Lung (tissue), 17 donors: ENCODE measurements at places on chromosomes 12 and 14. TPM values are rescaled to one million over a fixed set of nuclear protein-coding genes. Genes with fewer than 3 reads are reported as not detected.

DNA sequence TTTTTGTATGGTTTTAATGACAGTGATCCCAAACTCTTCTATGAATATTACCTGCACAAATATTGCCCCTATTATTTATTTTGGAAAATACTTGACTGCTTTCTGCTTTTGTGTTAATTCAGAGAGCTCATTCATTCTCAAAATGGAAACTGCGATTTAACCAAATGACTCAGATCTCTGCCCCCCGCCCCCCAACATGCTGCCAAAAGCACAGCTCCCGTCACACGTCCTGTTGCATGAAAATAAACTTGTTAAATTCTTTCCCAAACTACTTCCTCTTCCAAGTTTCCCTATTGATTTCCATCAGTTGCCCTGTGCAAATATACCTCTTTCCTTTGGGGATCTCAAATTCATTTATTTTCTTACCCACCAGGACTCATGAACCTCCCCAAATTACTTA lies 18.0 kb upstream of the NRDE2 start:
- no peak for DNase-seq

- DNase-seq: no peak
These were observed 2.1 kb upstream of the UBC start for GRCh38 chr12:124916374-124917134.

GRCh38 chr12:124018539-124018938 lies 45.5 kb downstream of the ZNF664 start:
- DNase-seq: no peak

DNA sequence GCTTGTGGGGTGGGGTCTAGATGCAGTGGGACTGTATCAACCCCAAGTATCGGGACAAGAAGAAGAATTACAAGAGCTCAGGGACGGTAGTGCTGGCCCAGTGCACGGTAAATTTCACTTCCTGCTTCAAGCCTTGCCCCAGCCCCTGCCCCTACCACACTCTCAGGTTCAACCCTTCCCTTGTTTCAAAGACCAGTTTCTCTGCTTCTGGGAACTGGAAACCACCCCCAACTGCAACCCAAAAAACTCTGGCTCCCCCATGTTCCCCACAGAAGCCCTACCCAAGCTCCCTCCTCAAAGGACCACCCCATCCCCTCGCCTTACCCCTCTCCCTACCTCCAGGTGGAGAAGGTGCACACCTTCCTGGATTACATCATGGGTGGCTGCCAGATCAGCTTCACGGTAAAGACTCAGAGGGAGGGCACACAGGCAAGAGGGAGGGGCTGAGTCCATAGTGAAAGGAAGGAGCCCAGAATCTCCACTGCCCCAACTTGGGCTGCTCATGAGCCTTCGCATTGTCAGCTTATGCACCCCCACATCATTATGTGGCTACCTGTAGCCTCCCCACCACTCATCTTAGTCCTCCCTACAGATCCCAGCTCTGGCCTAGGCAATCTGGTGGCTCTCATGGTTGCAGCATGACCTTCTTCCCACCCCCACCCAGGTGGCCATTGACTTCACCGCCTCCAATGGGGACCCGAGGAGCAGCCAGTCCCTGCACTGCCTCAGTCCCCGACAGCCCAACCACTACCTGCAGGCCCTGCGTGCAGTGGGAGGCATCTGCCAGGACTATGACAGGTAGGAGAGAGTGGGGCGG lies 4.3 kb downstream of the CPNE6 start:
- DNase-seq: no peak

DNA sequence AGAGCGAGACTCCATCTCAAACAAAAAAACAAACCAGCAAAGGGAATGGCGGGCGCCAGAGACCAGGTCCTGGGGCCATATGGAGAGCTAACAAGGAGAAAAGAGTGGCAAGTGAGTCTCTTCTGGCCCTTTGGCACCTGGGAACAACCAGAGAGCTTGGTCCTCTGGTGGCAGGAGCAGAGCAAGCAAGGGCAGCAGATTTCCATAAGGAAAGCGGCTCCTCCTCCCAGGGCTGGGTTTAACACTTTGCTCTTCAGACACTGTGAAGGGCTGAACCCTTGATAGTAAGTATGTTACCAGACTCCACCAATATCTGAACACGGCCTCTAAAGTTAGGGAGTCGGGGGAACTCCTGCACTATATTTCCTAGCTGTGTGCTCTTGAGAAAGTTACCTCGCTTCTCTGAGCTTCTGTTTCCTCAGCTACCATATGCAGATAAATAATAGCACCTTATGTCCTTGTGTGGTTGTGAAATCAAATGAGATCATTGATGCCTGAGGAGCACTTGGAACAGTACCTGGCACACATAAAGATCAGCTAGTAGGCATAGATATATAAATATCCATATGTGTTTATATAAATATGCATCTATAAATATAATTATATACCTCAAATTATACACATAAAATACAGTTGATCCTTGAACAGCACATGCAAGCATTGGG lies 33.4 kb upstream of the PLEKHG6 start:
- no peak for DNase-seq

The GRIP1 gene
- 3.6 TPM for total RNA-seq

- no peak for DNase-seq
These were observed 828.3 kb downstream of the VRK1 start for GRCh38 chr14:97625477-97625876.

The TAS2R50 gene
- total RNA-seq: 1.8 TPM

GRCh38 chr14:30283822-30284446 lies 275.0 kb upstream of the G2E3 start:
- no peak for DNase-seq

DNA sequence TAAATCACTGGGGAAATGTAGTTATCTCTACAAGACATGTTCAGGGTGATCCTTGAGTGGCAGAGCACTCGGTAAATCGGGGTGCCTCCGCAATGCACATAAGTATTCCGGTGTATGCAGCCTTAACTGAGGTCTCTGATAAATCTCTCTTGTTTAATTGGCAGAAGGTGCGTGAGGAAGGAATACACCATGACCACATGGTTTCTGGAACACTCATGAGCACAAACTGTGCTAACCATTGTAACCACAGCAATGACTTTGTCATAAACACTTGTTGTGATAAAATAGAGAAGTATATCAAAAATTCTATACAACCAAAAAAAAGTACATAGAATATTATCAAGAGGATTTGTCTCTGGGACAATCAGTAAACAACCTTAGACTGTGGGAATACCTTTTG lies 146.8 kb upstream of the DIO2 start:
- no peak for DNase-seq

DNA sequence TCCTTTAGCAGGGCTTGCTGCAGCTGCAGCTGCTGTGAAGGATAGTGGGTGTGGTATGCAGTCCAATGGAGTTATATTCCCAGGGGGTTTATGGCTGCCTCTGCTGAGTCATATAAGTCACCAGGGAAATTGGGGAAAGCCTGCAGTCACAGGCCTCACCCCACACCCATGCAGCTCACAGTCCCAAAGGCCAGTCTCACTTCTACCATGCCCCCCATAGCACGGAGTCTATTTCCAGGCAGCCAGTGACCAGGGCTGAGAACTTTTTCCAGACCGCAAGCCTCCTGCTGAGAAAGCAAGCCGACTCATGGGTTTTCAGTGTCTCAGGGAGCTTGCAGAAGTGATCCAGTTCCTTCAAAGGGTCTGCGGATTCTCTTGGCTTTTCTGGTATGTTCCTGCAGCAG lies 322.4 kb upstream of the CLEC14A start:
- no peak for DNase-seq

- DNase-seq: no peak
These were observed 24.1 kb downstream of the TMEM260 start for GRCh38 chr14:56603648-56604047.

DNA sequence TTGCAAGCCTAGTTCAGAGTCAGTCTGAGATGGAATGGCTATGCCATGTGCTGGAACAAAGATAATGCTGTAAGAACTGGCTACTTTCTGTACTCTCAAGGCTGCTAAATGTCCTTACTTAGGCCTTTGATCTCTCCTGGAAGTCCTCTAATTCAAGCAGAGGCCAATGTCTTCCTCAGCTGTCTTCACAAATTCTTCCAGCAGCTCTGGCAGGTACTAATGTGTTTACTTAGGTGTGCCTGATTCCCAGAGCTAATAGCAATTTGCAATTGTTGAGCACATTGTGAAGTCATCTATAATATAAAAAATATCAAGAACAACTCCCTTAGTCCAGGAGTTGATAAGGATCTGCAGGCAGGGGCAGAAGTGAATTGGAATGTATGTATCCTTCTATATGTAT lies 3.8 kb upstream of the MYF5 start:
- no peak for DNase-seq

DNA sequence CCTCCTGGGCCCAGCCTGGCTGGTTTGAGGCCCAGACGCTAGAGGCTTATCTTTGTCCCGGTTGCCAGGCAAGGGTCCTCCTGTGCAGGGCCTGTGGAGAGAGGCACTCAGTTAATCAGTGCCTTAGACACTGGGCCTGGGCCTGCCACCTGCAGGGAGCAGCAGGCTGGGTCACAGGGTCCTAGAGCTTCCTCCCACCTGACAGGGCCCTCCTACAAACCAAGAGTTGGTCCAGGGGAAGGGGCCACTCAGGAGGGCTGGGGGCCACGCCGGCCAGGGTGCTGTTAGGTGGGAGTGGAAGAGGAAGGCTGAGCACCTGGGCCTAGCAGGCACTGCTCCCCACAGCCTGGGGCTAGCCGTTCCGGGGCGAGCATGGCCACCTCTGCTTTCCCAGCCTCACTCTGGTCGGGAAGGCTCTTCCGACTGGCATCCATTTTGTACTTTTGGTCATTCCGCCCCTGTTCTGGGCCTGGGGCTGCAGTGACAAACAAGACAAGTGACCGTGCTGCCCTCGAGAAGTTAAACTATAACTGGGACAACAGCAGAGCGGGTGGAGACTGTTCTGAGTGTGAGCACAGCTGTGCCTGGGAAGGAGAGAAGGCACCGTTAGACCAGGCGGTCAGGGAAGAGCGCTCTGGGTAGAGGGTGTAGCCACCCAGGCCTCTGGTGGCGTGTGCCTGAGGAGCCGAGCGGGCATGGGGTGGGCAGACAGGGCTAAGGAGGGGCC lies 27.2 kb downstream of the FBRSL1 start:
- peak; percentile 39 for DNase-seq

The SLC17A8 gene
- 14.8 TPM for total RNA-seq

DNA sequence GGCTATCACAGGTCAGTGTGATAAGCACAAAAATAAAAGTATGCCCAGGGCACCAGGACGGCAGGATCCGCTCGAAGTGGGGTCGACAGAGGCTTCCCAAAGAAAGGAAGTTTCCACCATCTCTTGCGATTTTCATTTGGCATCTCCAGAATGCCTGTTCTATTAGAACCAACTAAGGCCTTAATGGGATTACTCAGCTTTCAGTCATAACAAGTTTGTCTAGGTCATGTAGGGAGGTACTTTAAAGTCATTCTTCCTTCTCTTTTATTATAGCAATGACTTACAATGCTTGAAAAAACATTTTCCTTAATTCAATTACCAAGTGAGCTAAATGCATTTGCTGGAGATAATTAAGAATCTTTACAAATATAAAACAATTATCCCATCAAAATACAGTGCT lies 83.6 kb upstream of the DIO3 start:
- DNase-seq: no peak

The WNT1 gene
- total RNA-seq: 0.15 TPM

DNA sequence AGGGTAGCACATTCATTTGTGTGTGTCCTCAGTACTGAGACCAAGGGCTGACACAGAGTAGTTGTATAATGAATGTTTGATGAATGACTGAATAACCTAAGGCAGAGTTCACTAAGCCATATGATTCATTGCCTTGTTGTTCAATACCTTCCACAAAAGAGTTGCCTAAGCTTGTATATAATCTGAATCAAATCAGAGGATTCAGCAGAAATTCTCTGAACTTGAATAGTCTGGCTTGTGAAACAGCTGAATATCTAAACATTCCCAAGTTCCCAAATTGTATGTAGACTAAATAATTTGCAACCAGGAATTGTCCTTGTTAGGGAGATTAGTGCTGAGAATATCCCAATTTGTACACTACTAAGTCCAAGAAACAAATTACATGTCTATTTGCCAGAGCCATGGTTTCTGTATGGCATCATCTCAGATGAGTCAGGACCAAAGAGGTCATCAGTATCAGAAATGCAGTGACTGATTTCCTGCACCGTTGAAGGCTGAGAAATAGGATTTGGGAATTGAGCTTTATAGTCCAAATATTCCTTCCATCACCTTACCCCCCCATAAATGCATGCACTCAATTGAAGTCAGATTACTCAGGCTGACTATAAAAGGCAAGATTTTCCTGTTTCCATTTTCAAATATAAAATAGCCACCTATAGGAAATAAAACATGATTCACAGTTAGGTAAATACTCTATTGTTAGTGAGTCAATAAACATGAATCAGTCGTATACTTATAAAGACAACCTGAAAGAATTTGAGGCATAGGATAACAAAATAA lies 168.7 kb downstream of the PHLDA1 start:
- DNase-seq: no peak

The EML5 gene
- 2.1 TPM for total RNA-seq

DNA sequence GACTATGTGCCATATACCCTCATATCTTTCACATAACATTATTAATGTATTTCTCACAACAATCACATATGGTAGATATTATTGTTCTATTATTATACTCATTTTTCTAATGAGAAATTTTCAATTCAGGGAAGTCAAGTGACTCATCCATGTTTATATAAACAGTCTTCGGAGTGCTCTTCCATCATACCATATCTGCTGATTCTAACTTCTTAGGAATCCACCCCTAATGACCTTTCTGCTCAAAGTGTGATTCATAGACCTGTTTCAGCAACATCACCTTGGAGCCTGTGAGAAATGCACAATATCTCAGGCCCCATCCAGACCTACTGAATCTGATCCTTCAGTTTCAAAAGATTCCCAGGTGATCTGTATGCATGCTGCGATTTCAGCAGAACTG lies 39.8 kb upstream of the OVCH1 start:
- DNase-seq: no peak

- DNase-seq: no peak
These were observed 42.4 kb upstream of the CCDC63 start for GRCh38 chr12:110804406-110804805.

DNA sequence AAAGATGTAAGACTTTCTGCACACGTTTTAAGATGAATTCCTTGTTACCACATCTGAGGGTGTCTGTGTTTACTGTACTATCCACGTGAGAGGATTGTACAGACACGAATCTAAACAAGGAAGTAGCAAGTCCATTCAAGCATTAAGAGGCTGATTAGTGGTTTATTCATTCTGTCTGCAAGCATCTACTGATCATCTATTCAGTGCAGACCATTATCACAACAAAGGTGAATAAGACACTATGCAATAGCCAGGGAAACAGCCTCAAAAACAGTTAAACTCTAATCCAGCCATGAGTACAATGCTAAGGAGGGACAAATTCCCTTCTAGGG lies 111.6 kb upstream of the PZP start:
- DNase-seq: no peak

The ERBB3 gene
- total RNA-seq: 67.9 TPM

The FAM222A gene
- total RNA-seq: 2.6 TPM

DNA sequence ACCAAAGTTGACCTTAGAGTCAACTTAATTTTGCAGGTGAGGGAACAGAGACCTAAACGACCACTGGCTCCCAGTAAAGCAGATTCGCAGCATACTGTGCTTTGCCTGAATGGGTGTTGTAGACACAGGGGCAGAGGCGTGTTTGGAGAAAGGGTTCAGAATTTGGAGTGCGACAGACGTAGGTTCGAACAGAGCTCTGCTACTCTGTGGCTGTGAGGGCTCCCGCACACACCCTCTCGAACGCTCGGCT lies 243 bp upstream of the TOMM20L start:
- no peak for DNase-seq

The E2F7 gene
- 2.3 TPM for total RNA-seq

GRCh38 chr12:3838076-3838475 lies 35.1 kb downstream of the PARP11 start:
- DNase-seq: no peak

- no peak for DNase-seq
These were observed 4.3 kb upstream of the FKBP11 start for GRCh38 chr12:48929551-48929950.

- no peak for DNase-seq
These were observed 35.1 kb downstream of the CCDC85C start for GRCh38 chr14:99568567-99569560.
